ENCODE measurements at places on chromosomes 3 and 15.

GRCh38 chr15:31131853-31132375, 30.4 kb upstream of the TRPM1 start:
- no peak for DNase-seq

GRCh38 chr3:172515130-172515918, 7.9 kb downstream of the TNFSF10 start:
- DNase-seq, result no peak

- no peak for DNase-seq
These were observed 4.9 kb upstream of the CHSY1 start for GRCh38 chr15:101256757-101257156.

DNA sequence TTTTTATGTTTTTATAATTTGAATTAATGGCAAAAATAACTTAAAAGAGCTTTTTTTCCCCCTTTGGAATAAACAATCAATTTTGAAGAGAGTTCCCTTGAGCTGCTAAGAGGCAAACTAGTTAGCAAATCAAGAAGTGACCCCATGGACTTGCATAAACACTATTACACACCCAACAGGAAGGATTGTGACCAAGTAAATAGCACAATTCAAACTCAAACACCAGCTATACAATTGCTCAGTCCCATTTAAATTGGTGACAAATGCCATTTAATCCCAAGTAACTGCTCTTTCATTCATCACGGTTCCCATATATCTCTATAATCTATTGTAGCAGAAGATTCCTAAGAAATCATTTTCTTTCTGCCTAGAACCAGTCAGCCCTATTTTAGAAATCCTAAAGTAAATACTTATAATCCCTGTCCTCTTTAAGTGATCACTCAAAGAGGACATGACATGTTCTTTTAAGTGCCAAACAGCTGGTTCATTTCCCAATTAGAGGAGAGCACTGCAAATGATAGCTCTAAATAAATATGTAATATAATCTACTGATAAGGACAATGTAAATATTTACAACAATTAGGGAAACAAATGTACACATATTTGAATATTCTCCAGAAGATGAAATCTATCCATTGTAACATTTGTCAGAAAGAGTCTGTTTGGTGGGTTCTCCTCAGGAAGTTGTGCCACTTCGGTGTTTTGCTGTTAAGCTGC, 137.8 kb upstream of the ADAMTS9 start:
- no peak for DNase-seq

DNA sequence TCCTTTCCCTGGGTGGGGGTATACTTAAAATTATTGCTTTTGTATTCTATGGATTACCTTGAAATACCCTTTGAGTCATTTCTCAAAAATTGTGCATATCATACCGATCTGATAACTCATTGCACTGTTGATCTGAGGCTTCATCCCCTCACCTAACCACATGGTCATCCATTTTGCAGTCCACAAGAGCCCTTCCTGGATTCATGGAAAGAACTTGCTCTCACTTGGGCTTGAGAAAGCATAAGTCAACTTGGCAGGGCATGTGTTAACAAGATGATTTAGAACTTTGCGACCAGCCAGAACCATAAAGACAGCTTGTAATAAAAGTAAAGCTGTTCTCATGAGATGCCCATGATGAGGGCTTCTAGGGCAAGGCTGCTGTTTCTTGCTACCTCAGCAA, 22.2 kb downstream of the MME start:
- DNase-seq, result no peak
